Fibroblast of skin of left biceps (primary cell): ENCODE measurements at places on chromosomes 3 and 15.

DNA sequence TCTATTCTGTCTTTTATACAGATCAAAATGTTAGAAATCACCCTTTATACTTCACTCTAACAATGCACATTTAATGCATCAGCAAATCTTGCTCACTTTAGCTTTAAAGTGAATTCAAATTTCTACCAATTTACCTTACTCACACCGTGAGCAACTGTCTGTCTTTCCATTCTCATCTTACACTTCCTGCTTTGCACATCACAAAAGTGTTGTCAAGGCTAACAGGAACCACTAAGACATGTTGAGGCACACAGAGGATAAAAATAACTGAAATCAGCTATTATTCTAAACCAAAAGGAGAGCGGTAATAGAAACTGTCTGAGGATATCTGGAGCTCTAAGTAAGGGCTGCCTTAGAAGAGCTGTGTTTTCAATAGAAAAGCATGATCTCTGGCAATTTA is 519.9 kb downstream of the ZBBX start:
- DNase-seq = no peak

DNA sequence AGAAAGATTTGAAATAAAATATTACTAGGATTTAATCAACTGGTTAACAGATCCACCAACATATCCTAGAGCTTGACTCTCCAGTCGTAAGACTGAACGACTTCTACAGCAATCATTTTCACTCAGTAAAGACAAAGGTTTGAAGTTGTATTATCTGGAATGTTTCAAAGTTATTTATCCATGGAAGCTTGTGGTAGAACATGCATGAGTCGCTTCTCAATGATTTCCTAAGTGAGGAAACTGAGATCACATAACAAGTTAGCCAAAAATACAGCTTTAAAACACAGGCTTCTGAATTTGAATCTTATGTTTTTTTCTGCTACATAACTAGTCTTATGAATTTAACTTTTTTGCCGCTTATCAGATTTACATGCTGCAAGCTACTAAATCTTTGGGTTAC is 241.8 kb downstream of the FOXP1 start:
- peak; percentile 86 for DNase-seq

DNA sequence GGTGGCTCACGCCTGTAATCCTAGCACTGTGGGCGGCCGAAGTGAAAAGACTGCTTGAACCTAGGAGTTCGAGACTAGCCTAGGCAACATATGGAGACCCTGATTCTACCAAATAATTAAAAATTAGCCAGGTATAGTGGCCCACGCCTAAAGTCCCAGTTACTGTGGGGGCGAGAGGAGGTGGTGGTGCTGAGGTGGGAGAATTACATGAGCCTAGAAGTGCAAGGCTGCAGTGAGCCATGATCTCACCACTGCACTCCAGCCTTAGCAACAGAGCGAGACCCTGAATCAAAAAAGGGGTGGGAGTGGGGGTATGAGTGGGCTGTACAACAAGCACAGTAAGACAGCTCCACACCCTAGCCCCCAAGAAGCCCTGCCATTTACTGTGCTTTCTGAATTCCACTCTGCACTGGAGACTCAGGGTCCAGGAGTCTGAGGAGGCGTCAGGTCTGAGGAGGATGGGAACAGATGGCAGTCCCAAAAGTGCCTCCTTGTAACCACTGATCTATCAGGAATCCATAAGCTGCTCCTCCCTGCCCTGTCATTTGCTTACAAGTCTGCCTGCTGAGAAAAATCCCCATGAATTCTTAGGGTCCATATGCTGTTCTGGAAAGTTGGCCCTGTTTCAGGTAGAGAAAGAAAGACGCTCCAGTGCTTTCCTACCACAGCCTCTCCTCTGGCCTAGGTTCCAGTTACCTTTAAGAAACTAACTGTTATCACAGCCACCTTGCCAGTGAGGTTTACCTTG is 171.1 kb downstream of the MAGI1 start:
- DNase-seq = no peak

DNA sequence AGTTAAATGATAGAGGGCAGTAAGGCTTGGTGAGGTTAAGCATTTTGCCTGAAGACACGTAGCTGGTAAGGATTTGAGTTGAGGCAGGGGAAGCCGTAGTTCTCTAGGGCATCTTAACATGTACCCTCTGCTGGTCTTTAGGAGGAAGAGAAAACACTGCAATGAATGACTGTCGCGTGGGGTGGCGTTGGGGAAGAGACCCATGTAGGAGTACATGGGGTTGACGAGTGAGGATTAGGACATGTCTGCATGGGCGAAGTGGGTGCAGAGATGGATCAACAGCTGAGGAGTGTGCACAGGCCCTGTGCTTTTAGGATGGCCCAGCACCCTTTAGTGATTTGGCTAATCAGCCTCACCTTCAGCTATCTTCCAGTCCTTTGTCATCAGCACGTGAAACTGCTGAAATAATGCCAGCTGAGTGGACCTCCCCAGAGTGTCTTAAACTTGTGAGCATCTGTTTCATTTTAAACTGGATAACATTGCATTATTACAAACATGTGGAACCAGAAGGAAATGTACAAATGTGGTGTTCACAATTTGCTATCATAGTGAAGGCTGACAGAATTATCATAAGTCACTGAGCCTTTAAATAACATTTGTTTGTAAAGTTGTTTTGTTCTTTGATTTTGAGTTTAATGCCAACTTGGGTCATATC is 15.3 kb downstream of the P2RY14 start:
- DNase-seq = peak; percentile 62

DNA sequence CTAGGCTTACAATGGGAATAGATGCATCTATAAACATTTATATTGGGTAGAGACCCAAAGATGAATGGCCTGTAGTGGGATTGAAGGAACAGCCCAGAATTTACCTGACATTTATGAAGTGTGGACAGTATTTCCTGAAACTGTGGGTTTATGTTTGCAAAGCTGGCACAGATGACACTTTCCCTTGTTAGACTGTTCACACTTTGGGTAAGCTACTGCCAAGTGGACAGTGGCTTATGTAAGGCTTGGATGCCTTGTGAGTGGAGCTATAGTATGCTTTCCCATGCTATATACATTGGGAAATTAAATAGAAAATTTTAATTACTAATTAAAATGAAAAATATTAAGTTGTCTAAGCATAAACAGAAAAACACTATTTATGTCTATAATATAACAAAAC is 48.5 kb downstream of the STARD9 start:
- DNase-seq = no peak

GRCh38 chr15:101187820-101188636 is 63.8 kb downstream of the CHSY1 start:
- no peak for DNase-seq

DNA sequence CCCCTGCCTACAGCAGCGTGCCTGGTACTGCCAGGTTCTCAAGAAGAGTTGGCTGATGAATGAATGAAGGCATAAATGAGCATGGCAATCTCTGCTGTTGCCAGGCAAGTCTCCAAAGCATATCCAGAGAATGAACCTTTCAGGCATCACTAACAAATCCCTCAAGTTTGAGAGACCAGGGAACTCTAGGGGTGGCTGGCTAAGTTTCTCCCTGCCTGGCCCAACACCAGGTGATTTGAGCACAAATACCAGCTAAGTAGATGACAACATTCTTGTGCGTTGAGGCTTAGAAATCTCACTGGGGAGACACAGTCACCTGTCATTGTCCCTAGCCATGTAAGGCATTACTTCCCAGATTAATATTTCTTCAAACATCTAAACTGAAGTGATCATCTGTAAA is 81.4 kb upstream of the PTX3 start:
- no peak for DNase-seq

DNA sequence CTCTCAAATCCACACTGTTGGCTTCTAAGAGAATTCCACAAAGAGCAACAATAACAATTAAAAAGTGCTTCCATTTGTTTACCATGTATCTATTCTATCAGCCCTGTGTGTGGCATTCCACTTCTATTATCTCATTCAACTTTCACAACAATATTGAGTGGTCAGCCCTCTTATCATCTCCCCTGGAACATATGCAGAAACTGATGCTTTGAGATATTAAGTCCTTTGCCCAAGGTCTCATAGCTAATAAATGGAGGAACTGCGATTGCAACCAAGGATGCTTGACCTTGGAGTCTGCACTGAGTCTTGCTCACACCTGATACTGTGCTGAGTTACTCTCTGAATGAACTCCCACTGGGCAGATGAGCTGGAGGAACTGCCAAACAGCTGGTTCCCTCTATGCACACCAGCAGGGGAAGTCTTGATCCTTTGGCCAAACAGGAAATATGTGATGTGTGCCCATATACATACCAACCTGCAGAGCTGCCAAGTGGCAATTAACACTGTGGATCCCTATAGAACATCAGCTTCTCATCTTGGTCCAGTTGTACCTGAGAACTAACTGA is 144.7 kb upstream of the WNT5A start:
- DNase-seq = no peak

DNA sequence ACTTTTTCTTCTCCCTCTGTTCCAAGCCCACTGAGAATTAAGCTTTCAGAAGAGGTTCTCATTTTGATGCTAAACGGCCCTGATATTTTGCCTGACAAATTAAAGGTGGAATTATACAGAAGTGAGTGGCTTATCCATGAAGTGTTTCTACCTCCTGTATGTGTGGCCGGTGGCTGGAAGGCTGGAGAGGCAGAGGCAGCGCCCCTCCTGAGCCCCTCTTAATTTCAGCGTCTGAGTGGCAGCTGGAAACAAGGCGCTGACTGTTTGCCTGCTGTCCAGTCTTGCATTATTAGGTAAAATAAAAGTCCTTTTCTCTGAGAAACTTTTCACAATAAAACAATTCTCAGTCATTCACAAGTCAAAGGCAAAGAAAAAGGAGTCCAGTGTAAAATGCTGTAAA is 685.7 kb downstream of the MCTP2 start:
- no peak for DNase-seq

- peak; percentile 77 for DNase-seq
Measured at GRCh38 chr3:125051715-125052581, 3.8 kb downstream of the HEG1 start.

- DNase-seq = no peak
Measured at GRCh38 chr3:112004187-112004586, 5.5 kb downstream of the TAGLN3 start.

- no peak for DNase-seq
Measured at GRCh38 chr3:4582624-4583023, 89.5 kb downstream of the ITPR1 start.

GRCh38 chr3:72163809-72164634 is 379.1 kb upstream of the PROK2 start:
- DNase-seq = no peak

GRCh38 chr3:100981164-100981911 is 11.9 kb downstream of the ABI3BP start:
- no peak for DNase-seq

- DNase-seq = no peak
Measured at GRCh38 chr3:57893668-57894067, 114.6 kb upstream of the FLNB start.

DNA sequence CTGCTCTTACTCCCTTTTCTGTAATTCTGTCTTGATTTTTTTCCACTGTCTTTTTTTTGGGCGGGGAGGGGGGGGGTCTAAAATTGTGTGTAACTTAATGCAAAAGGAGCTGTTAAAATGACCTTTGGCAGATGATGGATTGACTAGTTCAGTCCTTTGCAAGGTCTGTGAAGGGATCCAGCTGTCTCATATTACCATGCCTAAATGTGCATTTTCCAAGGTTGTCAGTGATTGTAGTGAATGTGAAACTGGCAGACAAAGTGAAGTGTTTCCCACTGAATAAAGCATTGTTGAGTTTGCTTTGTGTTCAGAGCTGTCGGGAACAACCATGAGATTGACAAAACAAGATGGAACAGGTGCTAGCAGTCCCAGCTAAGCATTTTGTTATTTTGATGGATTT is 110.1 kb upstream of the SKOR1 start:
- no peak for DNase-seq

- DNase-seq = no peak
Measured at GRCh38 chr3:172135820-172136219, 96.4 kb downstream of the FNDC3B start.

GRCh38 chr3:161372321-161373260 is 1.3 kb upstream of the SPTSSB start:
- no peak for DNase-seq

DNA sequence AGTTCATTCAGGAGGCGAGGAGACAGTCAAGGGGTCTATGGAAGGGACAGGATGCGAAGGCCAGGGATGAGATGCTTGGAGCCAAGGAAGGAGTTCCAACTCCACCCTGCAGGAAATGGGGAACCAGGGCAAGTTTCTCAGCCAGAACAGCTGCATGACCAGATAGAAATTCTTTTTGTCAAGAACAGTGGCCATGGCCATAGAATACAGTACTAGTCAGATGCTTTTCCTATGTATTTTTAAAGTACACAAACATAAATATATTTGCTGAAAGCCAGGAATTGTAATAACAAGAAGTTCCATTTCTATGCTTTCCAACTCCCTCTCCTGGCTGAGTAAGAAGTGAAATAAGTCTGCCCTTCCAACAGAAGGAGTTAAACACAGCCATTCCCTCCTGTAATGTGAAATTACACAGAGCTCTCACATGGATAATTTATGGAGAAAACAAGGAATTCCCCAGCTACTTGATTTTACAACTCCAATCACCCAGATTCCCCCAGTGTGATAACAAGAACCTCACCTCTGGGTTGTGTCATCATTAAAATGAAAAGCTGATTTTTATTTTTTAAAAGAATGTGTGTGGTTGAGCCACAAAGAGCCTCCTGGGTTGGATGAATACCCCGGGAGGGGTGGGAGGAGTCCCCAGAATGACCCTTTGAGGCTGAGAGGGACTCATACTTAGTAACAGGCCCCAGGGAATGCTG is 124.6 kb upstream of the ARHGEF3 start:
- peak; percentile 37 for DNase-seq

GRCh38 chr3:49812916-49813496 is 747 bp downstream of the UBA7 start:
- no peak for DNase-seq

- no peak for DNase-seq
Measured at GRCh38 chr3:152243301-152243711, 25.4 kb upstream of the MBNL1 start.

- peak; percentile 89 for DNase-seq
Measured at GRCh38 chr3:197711973-197712707, 24.6 kb downstream of the RUBCN start.

DNA sequence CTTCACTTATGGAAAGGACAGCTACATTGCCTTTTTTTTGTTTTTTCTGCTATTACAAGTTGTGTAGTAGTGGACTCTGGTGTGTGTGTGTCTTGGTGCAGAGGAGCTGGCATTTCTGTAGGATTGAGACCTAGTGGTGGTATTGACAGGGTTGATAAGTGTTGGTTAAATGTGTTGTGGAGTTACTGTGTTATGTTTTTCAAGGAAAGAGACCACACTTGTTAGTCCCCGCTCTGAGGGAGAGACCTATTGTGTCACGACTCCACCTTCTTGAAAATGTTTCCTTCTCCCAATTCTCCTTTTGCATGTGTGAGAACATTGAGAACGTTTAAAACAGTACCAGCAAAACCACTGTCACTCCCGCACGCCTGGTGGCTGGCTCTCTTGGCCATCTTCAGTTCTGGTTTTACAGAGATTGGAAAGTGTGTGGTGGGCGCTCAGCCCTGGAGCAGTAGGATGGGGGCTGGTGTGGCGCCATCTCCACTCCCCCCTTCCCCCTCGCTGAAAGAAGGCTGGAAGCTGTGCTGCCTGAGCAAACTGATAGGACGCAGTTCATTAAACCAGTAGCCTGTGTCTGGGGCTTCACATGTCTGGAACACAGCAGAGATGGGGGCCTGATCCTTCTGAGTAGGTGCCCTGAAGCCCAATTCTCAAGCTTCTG is 5.5 kb downstream of the KLF13 start:
- no peak for DNase-seq

GRCh38 chr3:8980756-8981257 is 17.5 kb upstream of the RAD18 start:
- DNase-seq = no peak

- DNase-seq = peak; percentile 68
Measured at GRCh38 chr3:47989981-47990440, 26.2 kb downstream of the MAP4 start.
